Bronchus fibroblast of lung (primary cell): ENCODE measurements at places on chromosomes 5 and 9. TPM values are rescaled to one million over a fixed set of nuclear protein-coding genes. Genes with fewer than 3 reads are reported as not detected.

The DOCK2 gene
- 3.0 and 4.2 TPM in 2 replicates for total RNA-seq

The PPIC gene
- 16.8 and 22.5 TPM in 2 replicates for total RNA-seq

The RANBP3L gene
- total RNA-seq = not detected in 2 replicates

The LRRC19 gene
- total RNA-seq = not detected in 2 replicates

The CACNA1B gene
- total RNA-seq = under 0.01 TPM in 2 replicates

The POU5F2 gene
- under 0.01 TPM in 2 replicates for total RNA-seq

The CMYA5 gene
- 0.30 and 0.34 TPM in 2 replicates for total RNA-seq

The PCDH12 gene
- under 0.01 TPM in 1 of 2 replicates, not detected in the other for total RNA-seq

The TMEM252 gene
- not detected in 2 replicates for total RNA-seq

The PPP3R2 gene
- total RNA-seq = not detected in 2 replicates

The TRIM7 gene
- 5.5 and 7.6 TPM in 2 replicates for total RNA-seq

The ZNF879 gene
- 1.2 and 2.9 TPM in 2 replicates for total RNA-seq

The ST8SIA4 gene
- 0.34 and 1.9 TPM in 2 replicates for total RNA-seq

The RLN2 gene
- total RNA-seq = 0.17 TPM in 1 of 2 replicates, not detected in the other

The SARDH gene
- 6.2 and 6.7 TPM in 2 replicates for total RNA-seq

The ASPN gene
- total RNA-seq = not detected in 2 replicates

The WDR5 gene
- 24.4 and 25.3 TPM in 2 replicates for total RNA-seq

The CFAP77 gene
- not detected in 2 replicates for total RNA-seq

The PCDHGA5 gene
- total RNA-seq = 0.15 and 0.34 TPM in 2 replicates

The GPR150 gene
- total RNA-seq = 0.34 and 0.59 TPM in 2 replicates

The PCDHB8 gene
- total RNA-seq = not detected in 2 replicates

The ISOC1 gene
- 16.2 and 18.2 TPM in 2 replicates for total RNA-seq

The AMACR gene
- 12.4 and 13.2 TPM in 2 replicates for total RNA-seq

The HRCT1 gene
- total RNA-seq = 3.2 and 5.4 TPM in 2 replicates

The CCNI2 gene
- not detected in 2 replicates for total RNA-seq

The PCDHGA11 gene
- 10.9 and 11.6 TPM in 2 replicates for total RNA-seq

The TAF11L10 gene
- total RNA-seq = not detected in 2 replicates

The RGS7BP gene
- total RNA-seq = not detected in 2 replicates

The KLHL3 gene
- 0.67 and 1.0 TPM in 2 replicates for total RNA-seq

The DMRT3 gene
- not detected in 2 replicates for total RNA-seq

The CKMT2 gene
- total RNA-seq = 1.0 TPM in 1 of 2 replicates, not detected in the other

The RNF20 gene
- total RNA-seq = 18.3 and 19.2 TPM in 2 replicates

The NR2F1 gene
- total RNA-seq = 77.4 and 95.8 TPM in 2 replicates
